ENCODE measurements at places on chromosomes 16 and 17.

DNA sequence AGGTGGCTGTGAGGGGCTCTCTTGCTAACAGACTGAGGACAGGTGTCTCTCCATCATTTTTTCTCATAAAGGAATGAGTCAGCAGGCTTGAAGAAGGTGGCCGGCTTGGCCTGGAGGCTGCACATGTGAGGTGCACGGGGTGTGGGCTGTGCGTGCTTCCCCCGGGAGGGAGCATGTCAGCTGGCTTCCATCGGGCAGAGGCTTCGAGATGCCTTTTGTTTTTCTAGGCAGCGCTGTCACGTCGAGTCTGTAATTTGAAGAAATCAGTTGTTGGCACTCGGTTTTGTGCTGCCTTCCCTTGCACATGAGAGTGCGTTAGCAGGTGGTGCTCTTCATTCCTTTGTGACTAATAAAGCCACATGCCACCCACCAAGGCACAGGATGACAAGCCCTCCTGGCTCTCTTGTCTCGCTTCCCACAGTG, 89.7 kb downstream of the NPIPB11 start:
- DNase-seq, result no peak

DNA sequence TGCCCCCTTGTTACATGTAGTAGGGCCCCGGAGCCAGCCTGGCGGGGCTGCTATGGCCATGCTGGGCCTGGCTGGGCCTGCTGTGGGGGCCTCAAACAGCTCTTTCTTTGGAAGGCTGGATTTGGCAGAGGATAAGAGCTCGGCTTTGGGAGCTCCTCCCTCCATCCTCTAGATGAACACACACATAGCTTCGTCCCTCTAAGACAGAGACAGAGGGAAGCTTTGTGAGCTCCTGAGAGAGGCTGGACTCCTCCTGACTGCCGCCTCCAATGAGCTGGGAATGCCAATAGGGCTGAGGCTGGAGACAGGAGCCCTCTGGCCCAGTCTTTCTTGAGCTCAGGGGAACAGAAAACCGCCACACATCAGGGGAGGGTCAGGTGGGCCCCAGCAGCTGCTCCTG, 37.3 kb upstream of the CDC42EP4 start:
- no peak for DNase-seq

GRCh38 chr17:73343168-73343634, 31.4 kb upstream of the CDC42EP4 start:
- no peak for DNase-seq

GRCh38 chr17:81374890-81375289, 20.4 kb upstream of the BAHCC1 start:
- DNase-seq, result no peak

DNA sequence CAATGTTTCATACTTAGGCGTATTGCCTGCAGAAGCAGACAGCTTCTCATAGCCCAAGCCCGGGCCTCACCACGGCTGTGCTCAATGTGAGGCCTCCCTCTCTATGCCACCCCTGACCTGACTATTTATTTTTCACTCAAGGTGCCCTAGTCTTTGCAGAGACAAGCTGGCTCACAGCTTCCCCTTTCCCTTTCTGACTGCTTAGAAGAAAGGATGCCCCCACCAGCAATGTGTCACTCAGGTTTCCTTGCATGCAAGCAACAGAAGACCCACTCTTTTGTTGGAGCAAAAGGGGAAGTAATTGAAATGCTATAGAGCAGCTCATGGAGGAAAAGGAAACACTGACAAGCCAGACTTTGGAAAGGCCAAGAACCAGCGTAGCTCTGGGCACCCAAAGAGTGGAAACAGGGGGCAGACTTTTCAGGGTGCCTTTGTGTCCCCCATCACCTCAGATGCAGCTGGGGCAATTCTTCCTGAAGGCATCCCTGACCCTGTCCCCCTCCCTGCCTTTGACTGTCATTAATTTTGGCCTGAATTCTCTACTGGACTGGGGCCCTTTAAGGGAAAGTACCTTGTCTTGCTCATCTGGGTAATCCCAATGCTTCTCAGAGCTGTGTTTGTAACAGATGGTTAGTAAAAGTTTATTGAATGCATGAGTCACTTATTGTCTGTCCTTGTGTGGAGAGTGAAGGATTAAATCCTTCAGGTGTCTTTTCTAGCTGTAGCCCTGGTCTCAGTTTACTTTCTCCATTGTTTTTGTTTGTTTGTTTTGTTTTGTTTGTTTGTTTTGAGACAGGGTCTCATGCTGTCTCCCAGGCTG, 17.8 kb downstream of the RGS9 start:
- DNase-seq, result no peak

- DNase-seq, result no peak
These were observed 9.3 kb downstream of the IL4R start for GRCh38 chr16:27322858-27323780.

- no peak for DNase-seq
These were observed 30.5 kb downstream of the COPZ2 start for GRCh38 chr17:48006936-48007709.

DNA sequence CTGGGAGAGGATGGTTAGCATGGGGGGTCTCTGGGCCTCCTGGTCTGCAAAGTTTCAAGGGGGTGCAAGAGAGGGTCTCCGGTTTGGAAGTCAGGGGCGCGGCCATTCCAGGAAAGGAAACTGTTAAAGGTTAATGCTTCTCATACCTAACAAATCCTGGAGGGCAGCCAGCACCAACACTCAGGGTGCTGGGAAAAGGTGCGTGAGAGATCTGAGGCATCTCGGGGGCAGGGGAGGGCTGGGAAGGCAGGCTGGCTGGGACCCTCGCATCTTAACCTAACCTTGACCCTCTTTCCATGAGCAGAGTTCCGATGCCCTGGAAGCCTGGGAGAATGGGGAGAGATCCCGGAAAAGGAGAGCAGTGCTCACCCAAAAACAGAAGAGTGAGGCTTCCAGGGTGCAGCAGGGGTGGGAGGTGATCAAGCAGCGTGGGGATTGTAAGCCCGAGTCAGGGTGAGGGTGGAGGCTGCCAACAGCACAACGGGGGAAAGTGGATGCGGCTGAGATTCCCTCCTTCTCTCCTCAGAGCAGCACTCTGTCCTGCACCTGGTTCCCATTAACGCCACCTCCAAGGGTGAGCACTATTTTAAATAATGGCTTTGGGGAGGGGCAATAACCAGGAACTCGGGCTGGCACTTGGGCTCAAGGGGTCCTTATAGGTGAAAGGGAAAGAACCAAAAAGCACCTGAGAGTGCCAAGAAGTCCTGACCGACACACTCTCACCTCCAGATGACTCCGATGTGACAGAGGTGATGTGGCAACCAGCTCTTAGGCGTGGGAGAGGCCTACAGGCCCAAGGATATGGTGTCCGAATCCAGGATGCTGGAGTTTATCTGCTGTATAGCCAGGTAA, 996 bp downstream of the TNFSF13 start:
- DNase-seq, result no peak

- no peak for DNase-seq
These were observed 114.0 kb downstream of the CMIP start for GRCh38 chr16:81558444-81559175.

GRCh38 chr16:31217136-31217530, 198 bp upstream of the PYDC1 start:
- no peak for DNase-seq

DNA sequence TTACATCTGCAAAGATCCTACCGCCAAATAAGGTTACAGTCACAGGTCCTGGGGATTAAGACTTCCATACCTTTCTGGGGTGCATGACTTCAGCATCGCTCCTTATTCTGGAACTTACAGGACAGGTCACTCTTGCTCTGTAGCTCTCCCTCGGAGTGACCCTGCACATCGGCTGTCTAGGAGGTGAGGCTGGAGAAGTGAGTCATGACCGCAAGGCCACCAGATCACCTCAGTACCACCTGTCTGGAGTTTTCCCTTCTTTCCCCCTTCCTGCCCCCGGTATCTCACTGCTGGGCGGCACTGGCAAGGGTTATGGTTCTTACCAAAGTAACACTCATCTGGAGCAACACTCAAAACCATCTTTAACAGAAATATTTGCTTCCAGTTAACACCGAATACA, 374.8 kb downstream of the SLC39A11 start:
- no peak for DNase-seq

GRCh38 chr16:1159325-1159972, 6.5 kb downstream of the CACNA1H start:
- DNase-seq, result no peak

DNA sequence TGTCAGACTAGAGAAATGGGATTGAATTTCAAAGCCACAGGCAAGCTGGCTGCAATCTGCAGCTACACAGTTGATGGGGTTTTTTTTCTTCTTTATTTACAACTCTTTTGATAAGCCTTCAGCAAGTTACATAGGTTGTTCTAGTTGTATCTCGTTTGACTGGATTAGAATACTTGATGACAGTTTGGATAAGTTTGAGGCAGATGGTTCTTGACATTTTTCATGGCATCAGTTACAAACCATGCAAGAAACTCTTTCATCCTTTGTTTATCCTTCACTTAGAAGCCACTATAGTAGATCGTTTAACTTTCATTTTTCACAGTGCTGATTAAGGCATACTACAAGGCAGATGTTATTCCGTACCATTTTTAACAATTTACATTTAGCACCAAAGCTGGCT, 238.9 kb downstream of the TOX3 start:
- no peak for DNase-seq

- DNase-seq, result no peak
These were observed 55.3 kb downstream of the RBFOX3 start for GRCh38 chr17:79555543-79555942.

- DNase-seq, result no peak
These were observed 9.6 kb downstream of the CANT1 start for GRCh38 chr17:78999947-79000395.

- DNase-seq, result no peak
These were observed 1.8 kb upstream of the OR1E1 start for GRCh38 chr17:3400055-3400454.

DNA sequence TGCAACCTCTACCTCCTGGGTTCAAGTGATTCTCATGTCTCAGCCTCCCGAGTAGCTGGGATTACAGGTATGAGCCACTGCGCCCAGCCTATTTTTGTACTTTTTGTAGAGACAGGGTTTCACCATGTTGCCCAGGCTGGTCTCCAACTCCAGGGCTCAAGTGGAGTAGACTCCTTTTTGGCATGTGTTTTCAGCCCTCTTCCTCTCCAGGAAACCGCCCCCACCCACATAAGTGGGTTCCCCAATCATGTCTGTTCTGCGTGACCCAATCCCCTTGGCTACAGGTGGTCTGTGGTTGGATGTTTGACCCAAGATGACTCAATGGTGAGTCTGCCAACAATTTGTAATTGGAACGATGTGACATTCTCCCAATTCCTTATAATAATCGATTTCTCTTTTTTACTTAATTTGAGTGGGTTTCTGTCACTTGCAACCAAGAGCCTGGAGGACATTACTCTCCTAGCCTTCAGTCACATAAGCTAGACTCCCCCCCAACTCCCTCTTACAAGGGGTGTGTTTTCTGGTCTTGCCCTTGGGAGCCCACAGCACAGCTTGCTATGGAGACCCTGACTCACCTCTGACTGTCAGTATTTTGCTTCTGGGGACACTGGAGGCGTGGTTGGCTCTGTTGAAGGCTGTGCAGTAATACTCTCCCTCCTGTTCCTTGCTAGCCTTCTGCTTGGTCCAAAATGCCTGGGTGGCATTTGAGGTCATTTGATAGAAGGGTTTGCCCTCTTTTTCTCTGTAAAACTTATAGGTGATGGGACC, 34.9 kb downstream of the PECAM1 start:
- no peak for DNase-seq

GRCh38 chr17:42347198-42347597, 41.0 kb downstream of the STAT3 start:
- no peak for DNase-seq

DNA sequence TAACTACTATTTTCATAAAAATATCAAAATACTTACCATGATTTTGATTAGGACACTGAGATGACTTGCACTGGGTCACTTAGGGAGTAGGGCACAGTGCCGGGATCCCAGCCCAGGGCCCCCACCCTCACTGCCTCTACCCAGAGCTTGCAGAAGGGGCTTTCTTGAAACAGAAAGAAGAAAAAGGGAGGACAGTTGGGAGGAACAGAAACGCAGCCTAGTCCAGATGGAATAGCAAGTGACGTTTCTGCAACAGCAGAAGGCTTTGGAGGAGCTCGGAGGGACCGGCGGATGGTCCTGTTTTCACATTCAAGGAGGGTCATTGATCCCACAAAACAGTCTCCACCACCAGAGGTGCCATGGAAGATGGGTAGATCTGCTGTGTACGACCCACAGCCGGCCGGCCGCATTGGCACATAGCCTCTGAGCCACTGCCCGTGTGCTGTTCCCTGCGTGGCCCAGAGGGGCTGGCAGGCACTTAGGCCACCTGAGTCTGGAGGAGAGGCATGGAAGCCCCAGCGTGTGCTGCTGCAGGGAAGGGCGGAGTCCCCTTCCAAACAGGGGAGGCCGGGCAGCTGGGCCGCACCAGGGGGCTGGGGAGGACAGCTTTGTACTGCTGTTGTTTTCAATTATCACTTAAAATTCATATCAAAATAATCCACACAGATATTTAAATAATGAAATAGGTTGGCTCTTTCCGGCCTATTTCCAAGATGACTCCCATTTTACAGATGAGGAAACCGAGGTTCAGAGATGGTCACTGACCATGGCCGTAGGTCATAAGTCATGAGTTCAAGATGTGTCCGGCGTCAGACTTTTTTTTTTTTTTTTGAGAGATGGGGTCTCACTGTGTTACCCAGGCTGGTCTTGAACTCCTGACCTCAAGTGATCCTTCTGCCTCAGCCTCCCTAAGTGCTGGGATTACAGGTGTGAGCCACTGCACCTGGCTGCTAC, 22.9 kb upstream of the GSG1L start:
- DNase-seq, result no peak

- no peak for DNase-seq
These were observed 48.3 kb upstream of the GPR139 start for GRCh38 chr16:20122011-20122410.

- DNase-seq, result no peak
These were observed 42.1 kb downstream of the ABHD15 start for GRCh38 chr17:29524692-29525091.
